ENCODE measurements at places on chromosomes 7 and 10. TPM values are rescaled to one million over a fixed set of nuclear protein-coding genes. Genes with fewer than 3 reads are reported as not detected.

GRCh38 chr7:5528071-5528814 lies 104.6 kb upstream of the TNRC18 start:
- no peak for DNase-seq

DNA sequence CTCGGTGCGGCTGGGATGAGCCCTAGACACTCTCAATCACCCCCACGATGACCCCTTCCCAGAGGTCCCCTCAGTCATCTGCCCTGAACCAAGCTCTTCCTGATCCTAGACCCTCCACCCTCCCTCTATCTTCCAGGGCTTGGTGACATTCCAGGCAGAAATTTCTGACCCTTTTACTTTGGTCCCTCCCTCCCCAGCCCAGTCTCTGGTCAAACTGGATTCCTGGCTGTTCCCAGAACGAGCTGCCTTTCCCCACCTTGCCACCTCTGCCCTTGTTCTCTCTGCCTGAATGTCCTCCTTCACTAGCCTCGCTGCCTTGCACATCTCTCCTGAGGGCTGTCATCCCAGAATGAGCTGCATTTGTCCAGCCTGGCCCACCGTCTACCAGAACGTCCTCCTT lies 1.3 kb upstream of the CLDN4 start:
- DNase-seq: no peak

GRCh38 chr7:55140221-55140940 lies 121.6 kb downstream of the EGFR start:
- no peak for DNase-seq

DNA sequence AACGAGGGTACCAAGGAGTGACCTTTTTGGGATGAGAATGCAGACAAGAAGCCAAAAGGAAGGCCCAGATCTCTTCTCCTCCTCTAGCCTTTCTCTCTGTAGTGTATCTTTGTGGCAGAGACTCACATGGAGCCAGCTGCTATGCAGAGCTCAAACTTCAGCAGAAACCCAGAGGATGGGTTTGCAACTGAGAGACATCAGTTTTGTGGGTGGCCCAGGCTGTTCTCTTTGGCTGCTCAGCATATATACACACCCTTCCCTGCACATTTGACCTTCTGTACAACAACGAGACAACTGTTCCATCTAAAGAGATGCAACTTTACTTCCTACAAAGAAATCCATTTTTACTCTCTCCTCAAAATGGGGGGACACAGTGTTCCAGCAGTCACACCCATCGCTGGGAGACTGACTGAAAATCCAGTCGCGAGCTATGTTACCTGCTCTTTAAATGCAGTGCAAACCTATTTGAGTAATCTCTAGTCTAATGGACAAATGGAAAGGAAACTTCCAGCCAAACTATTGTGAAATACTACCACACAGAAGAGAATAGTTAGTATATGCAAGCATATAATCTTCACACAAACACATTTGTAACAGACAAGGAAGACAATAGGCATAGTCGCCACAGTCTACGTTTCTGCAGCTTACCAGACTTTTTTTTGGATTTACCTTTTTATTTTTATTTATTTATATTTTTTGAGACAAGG lies 51.2 kb downstream of the GTF2I start:
- no peak for DNase-seq

- no peak for DNase-seq
These were observed 15.7 kb downstream of the DNTT start for GRCh38 chr10:96319754-96320474.

DNA sequence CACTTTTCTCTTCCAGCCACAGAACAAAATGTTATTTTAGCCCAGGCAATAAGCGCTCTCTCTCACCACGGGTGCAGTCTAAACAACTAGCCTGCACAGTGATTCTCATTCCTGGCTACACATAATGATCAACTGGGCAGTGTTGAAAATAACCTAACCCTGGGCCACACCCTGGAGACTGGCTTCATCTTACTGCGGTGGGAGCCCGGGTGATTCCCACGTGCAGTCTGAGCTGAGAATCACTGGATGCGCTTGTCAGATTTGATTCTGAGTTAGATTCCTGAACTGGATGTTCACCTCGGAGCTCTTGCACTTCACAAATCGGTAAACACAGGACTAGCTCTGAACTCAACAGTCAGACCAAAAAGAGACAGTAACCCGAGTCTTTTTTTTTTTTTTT lies 14.9 kb downstream of the ZC3HAV1 start:
- no peak for DNase-seq

- no peak for DNase-seq
These were observed 52.1 kb downstream of the STRA8 start for GRCh38 chr7:135285547-135286233.

- DNase-seq: no peak
These were observed 132.8 kb downstream of the PTPN20 start for GRCh38 chr10:47043928-47044538.

C10orf71 gene
- polyA plus RNA-seq: not detected

CNTNAP2 gene
- not detected for polyA plus RNA-seq

ZNF365 gene
- 3.7 TPM for polyA plus RNA-seq

OR6V1 gene
- not detected for polyA plus RNA-seq

TMEM140 gene
- polyA plus RNA-seq: 5.5 TPM

Data from BJ (cell line).